ENCODE measurements at places on chromosomes 6 and 20.

DNA sequence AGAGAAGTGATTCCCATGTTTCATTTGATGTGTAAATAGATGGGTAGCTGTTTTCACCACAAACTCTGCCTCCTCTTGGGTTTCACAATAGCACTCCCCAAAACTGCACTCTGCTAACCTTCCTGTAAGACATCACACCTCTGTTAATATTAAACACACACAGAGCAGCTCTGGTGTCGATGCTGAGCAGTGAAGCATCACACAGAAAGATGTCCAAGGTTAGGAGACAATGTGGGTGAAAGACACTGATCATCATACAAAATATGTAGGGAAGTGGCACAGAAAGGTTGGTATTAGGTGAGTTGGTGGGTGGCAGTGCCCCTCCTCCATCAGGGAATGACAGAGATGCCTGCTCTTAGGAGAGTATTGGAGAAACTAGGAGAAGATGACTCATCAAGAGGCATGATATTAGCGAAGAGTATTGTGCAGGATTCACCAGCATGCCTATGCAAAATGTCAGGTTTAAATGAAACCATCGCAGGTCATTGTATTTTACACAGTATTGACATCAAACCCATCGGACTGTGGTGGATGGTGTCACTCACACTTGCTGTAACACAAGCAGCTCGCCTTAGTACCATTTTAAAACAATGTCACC lies 199.7 kb downstream of the TBXT start:
- no peak for DNase-seq

GRCh38 chr6:50047026-50047425 lies 2.7 kb downstream of the DEFB112 start:
- no peak for DNase-seq

DNA sequence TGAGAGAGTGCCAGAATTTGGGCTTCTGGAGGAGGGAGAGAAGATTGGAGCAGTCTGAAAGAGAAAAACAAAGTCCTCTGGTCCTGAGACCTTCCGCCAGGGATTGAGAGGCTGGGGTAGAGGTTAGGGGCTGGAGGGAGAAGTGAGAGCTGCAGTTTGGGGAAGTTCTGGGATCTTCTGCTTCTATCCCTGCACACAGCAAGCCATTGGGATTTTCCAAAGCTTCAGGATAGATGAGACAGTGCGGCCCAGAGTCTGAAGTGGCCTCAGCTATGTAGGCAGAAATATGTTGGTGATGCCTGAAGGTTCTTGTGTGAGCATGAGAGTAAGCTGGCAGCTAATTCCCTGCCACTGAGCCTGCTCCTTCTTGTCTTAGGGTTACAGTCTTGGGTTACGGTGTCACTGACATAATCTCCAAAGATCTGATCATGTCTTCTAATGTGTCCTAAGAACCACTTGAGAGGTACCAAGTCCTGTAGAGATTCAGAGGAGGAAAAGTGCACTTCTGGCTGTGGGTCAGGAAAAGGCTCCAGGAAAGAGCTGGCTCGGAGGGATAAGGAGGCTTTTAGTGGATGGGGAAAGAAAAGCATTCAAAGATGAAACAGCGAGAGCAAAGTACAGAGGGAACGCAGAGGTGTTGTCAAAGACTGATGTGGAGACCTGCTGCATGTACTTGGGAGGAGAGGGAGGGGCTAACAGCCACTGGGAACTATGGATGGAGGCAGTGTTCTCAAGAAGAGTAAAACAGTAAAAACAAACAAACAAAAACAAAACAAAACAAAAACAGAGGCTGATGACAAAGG lies 131.1 kb upstream of the MYLIP start:
- no peak for DNase-seq

- no peak for DNase-seq
Measured at GRCh38 chr6:7905416-7905815, 5.2 kb downstream of the TXNDC5 start.

- no peak for DNase-seq
Measured at GRCh38 chr6:160198606-160199211, 59.9 kb downstream of the SLC22A2 start.

DNA sequence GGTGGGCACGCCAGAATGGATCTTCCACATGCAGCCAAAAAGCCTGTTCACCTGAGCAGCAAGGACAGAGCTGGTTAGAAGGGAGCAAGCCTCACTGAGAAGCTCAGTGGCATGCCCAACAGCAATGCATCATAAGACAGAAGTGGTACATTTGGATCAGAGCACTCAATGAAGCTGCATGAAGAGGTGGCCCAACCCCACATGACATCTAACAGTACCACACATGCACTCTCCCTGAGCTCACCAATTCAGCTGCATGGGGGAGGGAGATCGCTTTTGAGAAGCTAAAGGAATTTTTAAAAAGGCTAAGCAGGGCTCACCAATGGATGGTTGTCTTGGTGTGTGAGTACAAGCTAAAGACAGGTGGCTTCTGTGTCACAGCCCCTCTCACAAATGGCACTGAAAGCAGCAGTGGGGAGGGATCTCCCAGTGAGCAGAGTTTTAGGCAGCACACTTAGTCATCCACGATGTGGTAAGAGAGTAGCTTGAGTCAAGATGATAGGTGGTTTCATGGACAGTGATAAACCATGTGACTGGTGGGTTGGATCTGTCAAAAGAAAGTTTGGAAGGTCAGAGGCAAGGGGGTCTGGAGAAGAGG lies 166.6 kb upstream of the TAB2 start:
- DNase-seq, result no peak

DNA sequence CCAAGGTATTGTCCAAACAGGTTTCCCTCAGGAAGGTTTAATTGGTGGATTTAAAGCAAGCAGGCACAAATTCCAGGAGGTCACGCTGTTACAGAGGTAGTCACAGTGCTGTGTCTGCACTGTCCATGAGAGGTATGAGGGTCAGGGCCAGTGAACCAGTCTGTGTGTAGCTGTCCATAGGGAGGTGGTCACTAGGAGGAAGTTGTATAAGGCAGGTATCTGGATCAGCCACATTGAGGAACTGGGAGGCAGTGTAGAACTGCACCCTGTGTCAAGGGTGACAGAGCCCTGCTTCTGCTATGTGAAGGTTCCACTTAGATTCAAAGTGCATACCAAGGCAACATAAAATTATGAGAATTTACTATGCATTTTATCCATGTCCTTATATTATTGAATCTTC lies 73.3 kb downstream of the MAP3K4 start:
- no peak for DNase-seq

- no peak for DNase-seq
Measured at GRCh38 chr6:161235776-161236633, 37.9 kb downstream of the AGPAT4 start.

- DNase-seq, result no peak
Measured at GRCh38 chr6:141261016-141261671, 871.6 kb upstream of the GJE1 start.

GRCh38 chr20:53074811-53075314 lies 102.7 kb downstream of the TSHZ2 start:
- DNase-seq, result no peak

- no peak for DNase-seq
Measured at GRCh38 chr20:21280522-21281016, 22.6 kb upstream of the XRN2 start.

- no peak for DNase-seq
Measured at GRCh38 chr20:45948261-45948733, 13.8 kb downstream of the PCIF1 start.

DNA sequence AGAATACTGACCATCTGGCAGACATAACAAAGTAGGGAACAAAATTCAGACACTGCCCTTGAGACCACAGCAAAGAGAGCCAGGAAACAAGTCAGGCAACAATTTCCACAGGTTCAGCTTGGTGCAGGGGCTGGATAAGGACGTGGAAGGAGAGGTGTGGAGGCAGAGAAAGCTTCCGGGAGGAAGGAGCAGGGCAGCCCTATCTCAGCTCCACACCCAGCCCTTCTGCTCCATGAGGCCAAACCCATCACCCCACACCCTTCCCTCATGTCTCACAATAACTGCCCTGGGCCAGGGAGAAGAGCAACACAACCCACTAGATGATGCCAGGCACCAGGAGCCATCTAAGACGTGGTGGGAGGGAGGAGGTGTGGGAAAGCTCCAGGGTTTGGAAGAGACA lies 5.8 kb downstream of the SNHG17 start:
- DNase-seq, result no peak

GRCh38 chr6:46190889-46191288 lies 20.1 kb upstream of the ENPP5 start:
- DNase-seq, result no peak

- no peak for DNase-seq
Measured at GRCh38 chr6:15993716-15994228, 135.1 kb upstream of the MYLIP start.

GRCh38 chr20:13783528-13783927 lies 1.2 kb downstream of the ESF1 start:
- no peak for DNase-seq

- peak; percentile 1 for DNase-seq
Measured at GRCh38 chr6:3457710-3458602, 1.1 kb upstream of the SLC22A23 start.

GRCh38 chr20:47063407-47063806 lies 168.8 kb downstream of the EYA2 start:
- DNase-seq, result no peak

- DNase-seq, result no peak
Measured at GRCh38 chr20:19412254-19412653, 199.8 kb downstream of the SLC24A3 start.

DNA sequence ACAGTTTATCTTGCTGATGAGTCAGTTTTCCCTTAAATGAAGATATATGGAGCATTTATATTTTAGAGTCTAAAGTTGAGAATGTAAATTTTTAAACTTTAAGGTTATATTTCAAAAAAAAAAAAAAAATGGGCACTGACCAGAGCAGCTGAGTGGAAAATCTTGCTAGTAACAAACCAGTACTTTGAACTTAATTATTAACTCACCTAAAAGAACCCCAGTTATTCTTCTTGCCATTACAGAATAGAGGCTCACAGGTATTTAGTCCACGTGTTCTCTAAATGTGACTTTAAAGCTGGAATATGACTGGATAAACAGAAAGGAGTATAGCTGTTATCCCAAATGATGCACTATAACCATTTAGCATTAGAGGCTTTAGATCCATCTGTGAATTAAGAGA lies 178.4 kb downstream of the COL9A1 start:
- DNase-seq, result no peak

DNA sequence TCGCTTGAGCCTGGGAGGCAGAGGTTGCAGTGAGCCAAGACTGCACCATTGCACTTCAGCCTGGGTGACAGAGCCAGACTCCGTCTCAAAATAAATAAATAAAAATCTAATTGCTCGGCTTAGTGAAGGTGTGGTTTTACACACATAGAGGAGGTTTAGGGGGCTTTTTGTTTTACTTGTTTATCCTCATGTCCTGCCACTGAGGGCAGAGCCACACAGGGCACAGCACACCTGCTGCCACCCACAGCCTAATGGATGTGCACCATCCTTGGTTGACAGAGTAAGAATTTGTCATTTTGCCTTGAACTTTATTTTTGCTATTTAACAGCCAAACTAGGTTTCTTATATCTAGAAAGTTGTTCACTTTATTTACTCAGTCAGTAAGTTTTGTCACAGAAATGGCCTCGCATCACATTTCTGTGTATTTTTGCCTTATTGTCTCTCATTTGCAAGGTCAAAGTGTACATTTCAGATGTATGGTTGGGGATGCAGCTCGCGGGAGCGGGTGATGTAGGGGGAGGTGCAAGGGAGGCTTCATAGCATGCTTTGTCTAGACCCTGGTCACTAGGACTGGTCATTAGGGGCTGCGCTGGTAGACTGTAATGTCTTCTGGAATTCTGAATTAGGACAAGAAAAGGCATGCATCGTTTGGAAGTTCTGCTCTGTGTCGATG lies 67.8 kb upstream of the NAA20 start:
- no peak for DNase-seq

GRCh38 chr20:45258664-45259063 lies 4.3 kb upstream of the SLPI start:
- DNase-seq, result no peak

- no peak for DNase-seq
Measured at GRCh38 chr20:54255157-54255556, 47.3 kb downstream of the PFDN4 start.

GRCh38 chr6:36358226-36358915 lies 21.7 kb upstream of the BNIP5 start:
- DNase-seq, result no peak

- no peak for DNase-seq
Measured at GRCh38 chr20:16145919-16146318, 427.3 kb downstream of the KIF16B start.

- DNase-seq, result peak; percentile 96
Measured at GRCh38 chr6:170152989-170153388, 137.9 kb downstream of the DLL1 start.

GRCh38 chr20:34621383-34622367 lies 55.2 kb downstream of the PIGU start:
- no peak for DNase-seq

GRCh38 chr6:157530724-157531168 lies 149.8 kb downstream of the ZDHHC14 start:
- no peak for DNase-seq

All from NCI-H1092 treated with DMSO at 0.1 percent for 48 hours (cell line).